ENCODE measurements at places on chromosomes 7 and 10.

DNA sequence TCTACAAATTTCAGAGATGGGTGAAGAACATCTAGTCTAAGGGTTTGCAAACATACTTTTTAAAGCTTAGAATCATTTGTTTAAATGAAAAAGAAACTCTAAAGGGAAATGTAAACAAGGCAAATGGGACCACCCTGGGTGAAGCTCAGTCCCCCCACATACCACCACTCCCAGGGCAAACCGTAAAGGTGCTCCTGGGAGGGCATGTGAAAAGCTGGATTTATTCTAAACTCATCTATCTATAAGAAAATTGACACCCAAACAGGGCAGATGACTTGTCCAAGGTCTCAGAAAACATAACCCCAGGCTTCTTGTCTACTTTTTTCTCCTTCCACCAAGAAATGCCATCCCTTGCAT lies 223.3 kb upstream of the PRKCQ start:
- DNase-seq: no peak

GRCh38 chr7:102418592-102418991 lies 14.8 kb upstream of the ORAI2 start:
- DNase-seq: no peak

- DNase-seq: no peak
Measured at GRCh38 chr7:150439967-150440366, 10.5 kb upstream of the GIMAP8 start.

GRCh38 chr7:102888561-102889233 lies 24.1 kb upstream of the LRRC17 start:
- no peak for DNase-seq

DNA sequence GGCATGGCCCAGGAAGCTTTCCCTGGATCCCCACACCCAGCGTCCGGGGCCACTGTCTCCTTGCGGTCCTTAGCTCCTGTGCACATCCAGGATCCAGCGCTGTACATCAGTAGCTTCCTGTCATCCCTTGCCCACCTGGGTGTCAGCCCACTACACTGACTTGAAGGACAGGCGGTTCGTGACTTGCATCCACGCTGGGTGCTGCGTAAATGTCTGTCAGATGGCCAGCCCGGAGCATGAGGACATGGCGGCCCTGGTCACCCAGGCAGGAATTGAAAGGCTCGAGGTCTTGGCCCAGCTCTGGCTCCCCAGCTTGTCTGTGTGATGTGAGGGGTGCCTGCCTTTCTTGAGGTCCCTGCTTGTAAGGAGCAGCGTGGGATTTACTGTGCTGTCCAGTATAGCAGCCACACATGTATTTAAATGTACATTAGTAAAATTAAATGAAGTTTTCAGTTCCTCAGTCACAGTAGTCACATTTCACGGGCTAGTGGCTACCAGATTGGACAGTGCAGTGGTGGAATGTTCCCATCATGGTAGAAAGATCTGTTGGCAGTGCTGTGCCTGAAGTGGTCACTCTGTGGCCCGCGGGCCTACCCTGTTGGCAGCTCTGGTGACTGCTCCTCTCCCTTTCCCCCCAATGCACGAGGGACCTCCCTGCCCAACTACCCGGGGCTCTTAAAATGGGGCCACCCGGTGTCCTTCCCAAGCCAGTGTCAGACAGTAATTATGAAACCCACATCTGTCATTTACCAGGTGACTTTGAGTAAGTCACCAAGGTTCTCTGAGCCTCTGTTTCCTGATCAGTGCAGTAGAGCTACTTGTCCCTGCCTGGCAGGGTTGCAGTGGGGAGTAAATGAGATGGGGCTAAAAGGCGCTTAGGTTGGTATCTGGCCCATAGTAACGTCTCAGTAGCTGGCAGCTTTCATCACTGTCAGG lies 97.8 kb upstream of the PPIF start:
- no peak for DNase-seq

DNA sequence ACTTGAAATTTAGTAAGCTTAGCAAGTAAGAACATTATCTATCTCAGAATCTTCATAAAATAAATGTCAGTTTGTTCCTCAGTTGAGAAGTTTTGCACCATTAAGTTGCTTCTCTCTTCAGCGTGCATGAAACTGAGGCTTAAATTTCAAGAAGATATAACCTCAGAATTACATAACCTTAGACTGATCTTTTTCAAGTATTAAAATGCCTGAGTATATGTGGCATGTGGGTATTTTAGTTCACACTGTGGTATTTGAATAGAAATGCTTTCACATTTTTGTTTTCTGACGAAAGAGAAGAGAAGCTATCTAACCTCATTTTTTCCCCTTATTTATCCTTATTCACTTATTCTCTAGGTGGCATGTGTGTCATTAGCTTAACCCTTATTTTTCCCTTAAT lies 104.1 kb downstream of the PHF14 start:
- no peak for DNase-seq

DNA sequence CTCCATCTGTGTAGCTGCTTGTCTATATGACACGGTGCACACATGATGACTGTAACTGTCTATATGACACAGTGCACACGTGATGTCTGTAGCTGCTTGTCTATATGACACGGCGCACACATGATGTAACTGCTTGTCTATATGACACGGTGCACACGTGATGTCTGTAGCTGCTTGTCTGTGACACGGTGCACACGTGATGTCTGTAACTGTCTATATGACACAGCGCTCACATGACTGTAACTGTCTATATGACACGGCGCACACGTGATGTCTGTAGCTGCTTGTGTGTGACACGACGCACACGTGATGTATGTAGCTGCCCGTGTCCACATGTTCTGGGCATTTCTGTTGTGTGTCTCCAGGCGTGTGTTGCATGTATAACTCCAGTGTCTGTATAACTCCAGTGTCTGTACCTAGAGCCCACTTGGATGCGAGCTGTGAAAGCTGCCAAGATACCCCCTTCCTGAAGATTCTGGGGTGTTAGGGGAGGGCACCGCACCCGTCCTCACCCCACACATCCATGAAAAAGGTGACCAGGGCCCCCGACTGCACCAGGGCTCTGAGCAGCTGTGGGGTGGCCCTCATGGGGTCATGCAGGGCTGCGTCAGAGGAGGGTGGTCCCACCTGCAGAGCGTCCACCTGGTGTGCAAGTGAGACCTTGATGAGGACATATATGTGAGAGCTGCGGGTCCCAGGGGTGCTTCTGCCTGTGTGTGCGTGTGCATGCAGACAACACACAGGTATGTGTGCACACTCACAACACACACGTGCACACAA lies 137.9 kb downstream of the ELFN1 start:
- DNase-seq: no peak

DNA sequence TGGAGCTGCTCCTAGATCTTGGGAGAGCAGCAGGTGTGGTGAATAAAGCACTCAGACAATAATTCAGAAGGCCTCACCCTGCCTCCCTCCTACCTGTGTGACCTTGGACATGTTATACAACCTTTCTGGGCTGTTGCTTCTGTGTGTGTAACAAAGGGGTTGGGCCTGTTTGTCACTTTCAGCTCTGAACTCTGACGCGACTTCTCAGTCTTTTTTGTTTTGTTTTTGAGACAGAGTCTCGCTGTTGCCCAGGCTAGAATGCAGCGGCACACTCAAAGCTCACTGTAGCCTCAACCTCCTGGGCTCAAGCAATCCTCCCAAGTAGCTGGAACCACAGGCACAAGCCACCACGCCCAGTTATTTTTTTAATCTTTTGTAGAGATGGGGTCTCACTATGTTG lies 89.3 kb downstream of the DNMBP start:
- DNase-seq: no peak

DNA sequence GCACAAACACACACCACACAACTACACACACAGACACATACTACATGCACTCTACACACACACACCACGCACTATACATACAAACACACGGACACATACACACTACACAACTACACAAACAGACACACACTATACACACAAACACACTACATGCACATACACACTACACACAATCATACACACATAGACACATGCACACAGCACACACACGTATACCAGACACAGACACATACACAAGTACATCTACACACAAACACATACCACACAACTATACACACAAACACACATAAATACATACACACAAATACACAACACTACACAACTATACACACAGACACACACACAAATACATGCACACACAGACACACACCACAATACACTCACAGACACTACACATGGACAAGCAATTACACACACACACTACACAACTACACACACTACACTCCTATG lies 4.6 kb downstream of the GPR15LG start:
- no peak for DNase-seq

- no peak for DNase-seq
Measured at GRCh38 chr10:34690383-34691049, 124.6 kb downstream of the PARD3 start.

GRCh38 chr7:25263337-25263736 lies 35.1 kb upstream of the NPVF start:
- no peak for DNase-seq

DNA sequence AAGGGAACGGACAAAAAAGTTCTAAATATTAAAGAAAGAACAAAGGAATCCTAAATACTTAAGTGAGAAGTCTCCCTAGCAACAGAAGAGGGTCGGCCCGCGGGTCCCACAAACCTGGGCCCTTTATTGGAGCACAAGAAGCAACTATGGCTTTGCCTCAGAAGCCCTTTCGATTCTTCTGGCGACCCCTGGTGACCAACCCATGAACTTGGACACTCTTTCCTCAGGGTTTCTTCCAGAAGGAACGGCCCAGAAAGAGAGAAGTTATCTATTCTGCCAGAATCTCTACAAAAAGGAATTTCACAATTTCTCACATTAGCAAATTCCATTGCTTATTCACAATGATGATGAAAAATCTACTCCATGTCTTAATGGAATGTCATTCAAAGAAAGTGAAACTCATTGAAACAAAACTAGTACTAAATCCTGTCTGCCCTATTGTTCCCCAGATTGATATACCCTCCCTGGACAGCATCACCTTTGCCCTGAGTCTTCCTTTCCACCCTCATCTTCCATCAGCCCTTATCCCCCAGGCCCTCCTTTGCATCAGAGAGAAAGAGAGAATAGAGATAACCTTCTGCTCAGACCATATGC lies 43.7 kb downstream of the CPVL start:
- no peak for DNase-seq

GRCh38 chr7:33806298-33807154 lies 98.8 kb upstream of the BMPER start:
- DNase-seq: no peak

DNA sequence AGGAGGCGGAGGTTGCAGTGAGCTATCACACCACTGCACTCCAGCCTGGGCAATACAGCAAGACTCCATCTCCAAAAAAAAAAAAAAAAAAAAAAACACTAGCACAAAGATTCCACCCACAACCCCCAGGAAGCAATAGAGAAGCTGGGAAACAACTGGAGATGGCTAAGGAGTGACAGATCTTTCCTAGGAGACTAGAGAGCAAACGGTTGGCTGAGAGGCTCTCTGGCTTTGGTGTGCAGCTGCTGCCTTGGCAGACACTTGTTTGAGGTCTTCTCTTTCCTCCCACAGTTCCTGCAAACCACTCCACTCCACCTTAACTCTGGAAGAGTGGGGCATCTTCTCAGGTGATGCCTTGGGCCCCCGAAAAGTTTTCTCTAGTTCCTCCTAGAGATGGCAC lies 78.5 kb upstream of the LANCL2 start:
- no peak for DNase-seq

DNA sequence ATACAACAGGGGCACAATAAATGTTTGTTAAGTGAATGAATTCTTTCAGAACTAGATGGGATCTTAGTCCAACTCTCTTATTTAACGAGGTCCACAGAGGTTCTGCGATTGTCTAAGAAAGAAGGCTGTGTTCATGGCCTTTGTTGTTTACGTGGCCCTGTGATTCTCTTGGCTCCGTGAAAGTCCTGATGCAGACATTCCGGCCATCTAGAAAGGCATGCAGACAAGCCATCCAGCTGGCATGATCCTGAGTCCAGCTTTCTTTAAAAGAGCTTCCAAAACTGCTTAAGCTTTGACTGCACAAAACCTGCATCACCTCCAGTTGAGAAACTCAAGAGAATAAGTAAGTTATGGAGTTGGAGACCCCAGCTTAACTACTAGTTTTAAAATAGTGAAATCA lies 26.0 kb downstream of the EGFR start:
- DNase-seq: no peak

DNA sequence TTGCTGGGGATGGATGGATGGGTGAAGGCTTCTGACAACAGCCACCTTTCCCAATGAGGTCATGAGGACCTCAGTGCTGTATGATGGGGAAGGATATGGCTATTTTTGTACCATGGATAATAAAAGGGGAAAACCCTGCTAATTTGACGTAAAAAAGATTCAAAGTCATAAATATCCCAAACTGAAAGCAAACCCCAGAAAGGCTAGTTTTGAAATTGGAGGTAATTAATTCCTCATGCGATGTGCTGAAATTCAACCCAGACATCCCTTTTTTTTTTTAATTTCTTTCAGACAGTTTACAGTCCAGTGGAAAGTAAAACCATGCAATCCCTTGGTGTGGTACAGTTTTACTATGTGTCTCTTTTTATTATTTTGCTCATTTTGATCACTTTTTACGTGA lies 254.5 kb upstream of the BMPER start:
- DNase-seq: no peak

DNA sequence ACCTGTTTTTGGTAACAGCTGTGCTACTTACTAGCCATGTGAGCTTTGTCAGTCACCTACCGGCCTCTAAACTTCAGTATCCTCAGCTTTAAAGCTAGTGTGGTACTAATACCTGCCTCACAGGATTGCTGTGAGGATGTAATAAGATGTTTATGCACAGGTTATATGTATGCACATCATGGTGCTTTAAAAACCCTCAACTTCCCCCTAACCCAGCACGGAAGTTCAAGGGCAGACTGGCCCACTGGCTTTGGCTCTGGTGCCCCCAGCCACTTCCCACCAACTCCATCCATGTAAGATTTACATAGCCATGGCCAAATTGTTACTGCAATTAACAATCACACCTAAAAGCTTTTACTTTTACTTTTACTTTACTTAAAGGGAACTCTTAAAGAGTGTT lies 676.0 kb upstream of the GALNT17 start:
- DNase-seq: no peak

GRCh38 chr10:108789336-108789735 lies 1134.0 kb downstream of the XPNPEP1 start:
- DNase-seq: no peak

GRCh38 chr7:922334-923107 lies 32.0 kb downstream of the ADAP1 start:
- peak; percentile 32 for DNase-seq

DNA sequence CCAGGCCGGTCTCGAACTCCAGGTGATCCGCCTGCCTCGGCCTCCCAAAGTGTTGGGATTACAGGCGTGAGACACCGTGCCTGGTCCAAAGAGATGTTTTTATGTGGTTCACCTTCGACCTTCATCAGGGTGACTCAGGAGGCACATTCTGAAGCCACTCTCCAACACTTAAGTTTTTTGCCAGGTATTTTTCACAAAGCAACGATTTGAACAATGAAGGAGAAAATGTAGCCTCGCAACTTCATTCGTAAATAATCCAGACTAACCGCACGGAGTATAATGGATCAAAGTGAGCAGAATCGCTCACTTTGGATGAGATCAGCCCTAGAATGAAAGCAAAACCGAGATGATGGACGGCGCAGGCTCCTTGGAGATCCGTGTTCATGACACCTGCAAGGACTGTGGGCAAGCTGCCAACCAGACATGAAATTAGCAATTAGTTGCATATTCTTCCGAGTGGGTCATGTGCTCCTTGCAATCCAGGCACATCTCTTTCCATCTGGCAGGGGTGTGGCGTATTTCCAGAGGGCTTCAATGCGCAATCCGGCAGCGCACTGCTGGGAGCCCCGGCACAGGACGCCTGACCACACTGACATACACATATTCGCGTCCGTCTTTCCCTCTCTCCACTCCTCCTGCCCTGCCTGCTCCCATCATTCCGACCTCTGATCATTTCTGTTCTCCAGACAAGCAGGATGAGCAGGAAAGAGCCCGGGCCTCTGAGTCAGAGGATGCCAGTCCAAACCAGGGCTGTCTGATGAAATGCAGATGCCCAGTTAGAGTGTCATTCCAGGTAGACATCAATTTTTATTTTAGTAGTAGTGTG lies 148.4 kb downstream of the KLF6 start:
- no peak for DNase-seq

Data from stimulated activated CD8-positive, alpha-beta memory T cell treated with anti-CD3 and anti-CD28 coated beads, Interleukin-4, amount 100 ng/mL, for 1 hour (primary cell).